ENCODE measurements at places on chromosomes 11 and 22.

GRCh38 chr22:44719586-44720368 is 17.8 kb downstream of the PRR5 start:
- DNase-seq: no peak

DNA sequence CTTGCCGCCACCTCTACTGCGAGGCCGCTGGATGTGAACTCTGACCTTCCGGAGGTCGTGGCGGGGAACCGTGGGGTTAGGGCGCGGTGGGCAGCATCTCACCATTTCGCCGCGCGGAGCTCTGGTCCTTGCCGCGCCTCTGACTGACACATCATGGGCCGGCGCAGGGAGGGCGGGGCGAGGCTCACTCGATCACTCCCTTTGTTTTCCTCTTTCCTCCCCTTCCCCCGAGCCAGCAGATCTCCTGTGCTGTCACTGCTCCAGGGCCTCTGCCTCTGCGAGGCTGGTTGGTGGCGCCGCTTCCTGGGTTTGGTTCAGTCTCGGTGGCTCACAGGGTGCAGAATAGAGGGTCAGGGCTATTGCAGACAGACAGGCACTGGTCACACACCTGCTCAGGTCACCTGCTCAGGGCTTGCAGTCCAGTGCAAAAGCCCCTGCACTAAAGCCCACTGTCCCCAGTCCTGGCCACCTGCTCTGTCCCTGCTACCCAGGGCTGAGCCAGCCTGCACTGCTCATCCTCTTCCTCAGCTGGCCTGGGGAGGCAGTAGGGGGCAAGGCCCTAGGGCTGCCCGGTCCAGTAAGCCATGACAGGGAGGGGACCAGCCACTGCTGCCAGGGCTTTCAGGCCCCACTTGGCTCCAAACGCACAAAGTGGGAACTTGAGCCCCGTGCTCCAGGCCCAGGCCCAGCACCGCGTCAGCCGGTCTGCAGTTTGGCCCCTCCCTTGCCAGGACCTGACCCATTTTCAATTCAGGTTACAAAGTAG is 36.2 kb downstream of the PISD start:
- peak; percentile 69 for DNase-seq

- no peak for DNase-seq
Measured at GRCh38 chr11:43575913-43576310, 104.6 kb upstream of the HSD17B12 start.

GRCh38 chr22:50730941-50731661 is 6.9 kb upstream of the ACR start:
- DNase-seq: peak; percentile 37
